ENCODE measurements at places on chromosomes 6 and 20.

- no peak for DNase-seq
Observed at GRCh38 chr6:122758927-122759334, 20.6 kb upstream of the FABP7 start.

DNA sequence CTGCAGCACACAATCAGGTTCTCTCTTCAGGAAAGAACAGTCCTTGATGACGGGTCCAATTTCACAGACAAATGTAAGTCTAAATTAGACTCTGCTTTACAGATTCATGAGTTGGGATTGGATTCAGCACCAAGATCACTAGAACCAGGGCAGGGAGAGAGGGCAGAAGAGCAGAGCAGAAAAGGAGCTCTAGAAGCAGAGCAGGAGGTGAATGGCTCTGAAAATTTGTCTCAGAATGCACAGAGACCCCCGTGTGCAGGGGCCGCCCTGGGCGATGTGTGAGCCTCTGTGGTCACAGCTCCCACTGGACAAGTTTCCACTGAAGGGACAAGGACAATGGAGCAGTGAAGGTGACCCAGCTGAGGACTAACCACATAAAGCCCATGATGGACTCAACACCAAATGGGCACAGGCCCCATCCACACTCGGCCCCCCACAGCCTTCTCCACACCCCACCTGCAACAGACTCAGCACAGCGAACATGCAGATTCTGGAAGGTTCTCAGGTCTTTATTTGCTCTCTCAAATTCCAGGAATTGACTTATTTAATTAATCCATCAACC lies 3.5 kb downstream of the HLA-B start:
- no peak for DNase-seq

- no peak for DNase-seq
Observed at GRCh38 chr6:42692137-42692911, 30.1 kb downstream of the PRPH2 start.

- DNase-seq = no peak
Observed at GRCh38 chr20:57630061-57630460, 9.8 kb upstream of the ZBP1 start.

DNA sequence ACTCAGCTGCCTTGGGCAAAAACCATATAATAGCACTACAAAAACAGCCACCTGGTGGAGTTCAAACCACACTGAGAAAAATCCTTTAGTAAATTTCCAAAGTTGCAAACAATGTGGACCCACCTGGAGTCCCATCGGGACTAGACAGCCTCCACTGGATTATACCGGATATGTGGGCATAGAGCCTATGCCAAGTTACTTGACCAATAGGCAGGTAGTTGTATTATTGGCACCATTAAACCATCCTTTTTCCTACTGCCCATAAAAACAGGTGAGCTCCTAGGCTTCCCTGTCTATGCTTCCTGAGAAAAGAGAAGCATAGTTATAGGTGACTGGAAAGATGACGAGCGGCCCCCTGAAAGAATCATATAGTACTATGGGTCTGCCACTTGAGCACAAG lies 51.7 kb upstream of the ADGRF4 start:
- no peak for DNase-seq
